ENCODE measurements at places on chromosomes 6 and 20. TPM values are rescaled to one million over a fixed set of nuclear protein-coding genes. Genes with fewer than 3 reads are reported as not detected.

- DNase-seq, result no peak
These were observed 61.1 kb downstream of the GJA10 start for GRCh38 chr6:89955364-89955763.

- DNase-seq, result no peak
These were observed 44.7 kb upstream of the MLN start for GRCh38 chr6:33848484-33848883.

GRCh38 chr20:16621435-16622141 is 48.3 kb upstream of the KIF16B start:
- DNase-seq, result no peak

GRCh38 chr6:154382740-154383139 is 26.1 kb upstream of the IPCEF1 start:
- DNase-seq, result no peak

DNA sequence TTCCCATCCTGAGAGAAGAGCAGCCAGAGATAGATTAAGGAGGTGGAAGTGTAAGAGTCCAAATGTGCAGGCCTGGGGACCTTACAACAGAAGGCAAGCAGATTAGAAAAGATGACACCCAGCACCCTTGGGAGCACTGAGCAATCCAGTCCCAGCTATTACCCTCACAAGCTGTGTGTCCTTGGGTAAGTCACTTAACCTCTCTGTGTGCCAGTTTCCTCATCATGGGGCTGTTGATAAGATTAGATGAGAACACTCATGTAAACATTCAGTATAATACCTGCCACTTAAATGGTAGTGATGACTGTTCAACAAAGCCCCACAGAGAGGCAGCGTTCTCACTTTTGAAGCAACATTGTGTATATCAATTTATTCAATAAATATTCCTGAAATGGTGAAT is 114.8 kb upstream of the CST7 start:
- DNase-seq, result no peak

DNA sequence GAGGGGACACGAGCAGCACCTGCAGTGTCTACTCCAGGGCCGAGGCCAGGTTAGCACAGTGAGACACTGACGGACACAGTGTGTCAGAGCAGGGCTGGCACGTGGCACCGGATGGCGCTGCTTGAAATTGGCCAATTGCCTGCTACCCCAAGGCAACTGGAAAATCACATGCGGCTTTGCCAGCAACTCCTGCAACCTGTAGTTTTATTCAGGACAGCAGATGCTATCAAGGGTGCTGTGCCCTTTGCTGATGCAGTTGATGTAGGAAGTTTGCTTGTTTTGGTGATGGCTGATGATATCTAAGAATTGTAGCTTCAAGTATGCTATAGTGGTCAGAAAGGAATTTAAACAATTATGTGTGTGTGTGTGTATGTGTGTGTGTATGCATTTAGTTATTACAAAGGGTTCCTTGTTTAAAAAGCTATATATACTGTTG is 25.9 kb downstream of the RIN2 start:
- DNase-seq, result no peak

The CGA gene
- total RNA-seq, result not detected

The FKBP1C gene
- total RNA-seq, result 1.5 TPM

The PXMP4 gene
- 6.9 TPM for total RNA-seq

Measured in activated CD8-positive, alpha-beta T cell treated with anti-CD3 and anti-CD28 coated beads for 36 hours (primary cell).